ENCODE measurements at places on chromosomes 6 and 20.
A peak's percentile ranks its signal among the peaks of the same experiment; 100 is the strongest.

- DNase-seq: no peak
These were observed 54.0 kb downstream of the STK4 start for GRCh38 chr20:45020236-45020886.

GRCh38 chr6:139868576-139868975 is 494.1 kb upstream of the CITED2 start:
- no peak for DNase-seq

- no peak for DNase-seq
These were observed 1.8 kb downstream of the EPB41L2 start for GRCh38 chr6:131061041-131061750.

DNA sequence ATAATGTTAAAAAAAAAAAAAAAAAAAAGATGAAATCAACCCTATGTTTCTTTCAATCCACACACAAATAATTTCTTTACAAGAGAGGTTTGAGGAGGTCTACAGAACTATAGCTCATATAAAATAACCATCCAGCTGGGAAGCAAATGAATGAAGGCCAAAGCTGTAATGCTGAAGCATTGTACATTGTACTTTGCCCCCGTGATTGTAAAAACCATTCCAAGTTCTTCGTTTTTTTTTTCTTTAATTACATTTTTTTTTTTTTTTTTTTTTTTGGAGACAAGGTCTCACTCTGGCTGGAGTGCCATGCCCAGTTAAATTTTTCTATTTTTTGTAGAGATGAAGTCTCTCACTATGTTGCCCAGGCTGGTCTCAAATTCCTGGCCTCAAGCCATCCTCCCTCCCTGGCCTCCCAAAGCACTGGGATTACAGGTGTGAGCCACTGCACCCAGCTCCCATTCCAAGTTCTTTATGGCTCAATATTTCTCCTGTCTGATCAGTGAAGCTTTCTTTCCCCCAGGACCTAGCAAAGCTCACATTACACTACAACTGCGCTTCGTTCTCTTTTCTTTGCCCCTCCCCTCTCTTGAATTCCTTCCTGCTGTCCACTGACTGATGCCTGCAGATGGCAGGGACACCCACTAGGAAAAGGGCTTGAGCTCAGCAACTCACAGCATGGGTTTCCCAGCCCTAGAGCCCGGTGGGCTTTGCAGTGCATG is 53.0 kb upstream of the NOP56 start:
- DNase-seq: peak; percentile 50

- DNase-seq: no peak
These were observed 210.0 kb upstream of the SNX9 start for GRCh38 chr6:157613011-157613522.

DNA sequence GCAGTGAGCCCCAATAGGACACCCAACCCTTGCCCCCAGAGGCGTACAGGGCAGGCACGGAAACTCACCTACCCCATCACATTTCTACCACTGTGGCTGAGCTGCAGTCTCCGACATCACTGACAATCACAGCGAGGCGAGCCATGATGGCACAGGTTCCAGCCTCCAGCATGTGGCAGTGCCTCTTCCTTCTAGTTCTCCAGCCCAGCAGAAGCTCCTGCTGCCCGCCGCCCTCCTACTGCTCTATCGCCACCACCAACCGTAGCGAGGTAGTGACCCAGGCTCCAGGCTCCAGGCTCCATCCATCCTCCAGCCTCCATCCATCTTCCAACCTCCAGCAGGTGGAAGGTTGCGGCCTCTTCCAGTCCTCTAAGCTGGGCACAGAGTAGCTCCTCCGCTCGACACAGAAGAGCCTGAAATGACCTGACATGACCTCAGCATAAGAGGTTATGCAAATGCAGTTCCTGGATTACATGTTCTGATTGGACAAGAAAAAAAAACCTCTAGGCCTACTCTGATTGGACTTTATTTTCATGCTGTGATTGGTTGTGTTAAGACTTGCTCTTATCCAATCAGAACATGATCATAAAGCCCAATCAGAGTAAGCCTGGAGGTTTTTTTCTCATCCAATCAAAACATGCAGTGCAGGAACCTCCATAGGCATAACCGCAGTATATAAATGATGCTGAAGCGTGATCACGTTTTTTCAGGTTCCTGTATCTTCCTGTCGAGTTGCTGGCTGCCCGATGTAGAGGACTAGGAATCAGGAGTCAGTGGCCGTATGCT is 438.9 kb upstream of the ZNF337 start:
- DNase-seq: no peak

DNA sequence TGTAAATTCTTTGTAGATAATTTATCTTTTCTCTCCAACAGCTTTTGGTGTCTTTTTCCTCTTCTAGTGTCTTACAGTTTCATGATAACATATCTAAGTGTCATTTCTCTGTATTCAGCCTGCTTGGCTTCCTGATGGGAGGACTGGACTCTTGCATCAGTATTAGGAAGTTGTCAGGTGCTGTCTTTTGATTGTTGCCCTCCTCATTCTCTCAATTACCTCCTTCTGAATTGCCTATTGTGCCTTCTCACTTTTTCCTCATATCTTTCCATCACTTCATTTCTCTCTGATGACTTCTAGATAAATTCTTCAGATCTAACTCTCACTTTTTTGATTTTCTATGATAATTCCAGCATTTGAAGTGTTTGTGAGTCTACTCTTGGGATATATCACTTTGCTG is 154.4 kb upstream of the MLIP start:
- no peak for DNase-seq

DNA sequence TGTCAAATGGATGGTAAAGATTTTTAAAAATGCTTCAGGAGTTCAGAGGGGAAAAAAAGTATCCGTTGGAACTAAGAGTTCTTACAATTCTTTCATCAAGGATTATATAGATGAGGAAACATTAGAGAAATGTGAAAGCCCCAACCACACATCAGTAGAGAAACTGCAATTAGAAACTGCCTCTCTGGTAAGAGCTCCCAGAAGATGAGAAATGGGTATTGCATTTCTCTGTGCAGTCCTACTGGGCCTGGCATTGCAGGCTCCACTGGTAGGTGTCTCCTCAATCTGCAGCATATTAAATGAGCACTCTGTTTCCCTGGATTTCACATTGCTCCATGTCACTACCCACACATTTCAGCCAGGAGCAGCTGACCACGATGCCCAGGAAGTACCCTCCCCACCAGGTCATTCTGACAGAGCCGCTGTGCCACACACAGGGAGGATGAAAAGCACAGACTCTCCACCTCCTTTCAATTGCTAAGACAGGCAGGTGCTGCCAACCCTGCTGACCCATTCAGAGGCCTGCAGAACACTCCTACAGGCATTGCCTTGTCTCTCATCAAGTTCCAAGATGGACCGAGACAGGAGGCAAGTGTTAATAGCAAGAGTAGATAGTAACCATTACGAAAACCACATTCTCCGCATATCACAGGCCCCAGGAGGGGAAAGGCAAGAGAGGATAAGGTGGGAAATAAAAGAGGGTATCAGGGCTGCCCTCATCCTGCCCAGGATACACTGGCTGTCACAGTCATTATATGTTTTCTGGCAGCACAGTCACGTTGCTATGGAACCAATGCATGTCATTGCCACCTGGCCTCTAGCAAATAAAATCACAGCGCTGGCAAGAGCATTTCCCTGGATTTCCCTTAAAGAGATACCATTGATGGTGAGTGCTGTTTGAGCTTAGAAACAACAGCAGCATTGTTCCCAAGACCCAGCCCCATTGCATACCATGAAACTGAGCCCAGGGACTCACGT is 241.7 kb downstream of the ATXN1 start:
- DNase-seq: no peak

DNA sequence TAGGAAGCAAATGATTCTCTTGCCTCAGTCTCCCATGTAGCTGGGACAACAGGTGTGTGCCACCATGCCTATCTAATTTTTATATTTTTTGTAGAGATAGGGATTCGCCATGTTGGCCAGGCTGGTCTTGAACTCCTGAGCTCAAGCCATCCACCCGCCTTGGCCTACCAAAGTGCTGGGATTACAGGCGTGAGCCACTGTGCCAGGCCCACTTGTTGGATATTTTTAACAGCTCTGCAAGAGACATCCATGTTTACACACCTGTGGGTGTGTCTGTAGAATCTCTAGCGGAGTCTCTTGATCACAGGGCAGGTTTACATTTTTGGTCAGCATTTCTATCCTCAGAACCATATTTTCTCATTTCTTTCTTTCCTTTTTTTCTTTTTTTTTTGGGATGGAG is 53.1 kb upstream of the ZFP64 start:
- DNase-seq: no peak

DNA sequence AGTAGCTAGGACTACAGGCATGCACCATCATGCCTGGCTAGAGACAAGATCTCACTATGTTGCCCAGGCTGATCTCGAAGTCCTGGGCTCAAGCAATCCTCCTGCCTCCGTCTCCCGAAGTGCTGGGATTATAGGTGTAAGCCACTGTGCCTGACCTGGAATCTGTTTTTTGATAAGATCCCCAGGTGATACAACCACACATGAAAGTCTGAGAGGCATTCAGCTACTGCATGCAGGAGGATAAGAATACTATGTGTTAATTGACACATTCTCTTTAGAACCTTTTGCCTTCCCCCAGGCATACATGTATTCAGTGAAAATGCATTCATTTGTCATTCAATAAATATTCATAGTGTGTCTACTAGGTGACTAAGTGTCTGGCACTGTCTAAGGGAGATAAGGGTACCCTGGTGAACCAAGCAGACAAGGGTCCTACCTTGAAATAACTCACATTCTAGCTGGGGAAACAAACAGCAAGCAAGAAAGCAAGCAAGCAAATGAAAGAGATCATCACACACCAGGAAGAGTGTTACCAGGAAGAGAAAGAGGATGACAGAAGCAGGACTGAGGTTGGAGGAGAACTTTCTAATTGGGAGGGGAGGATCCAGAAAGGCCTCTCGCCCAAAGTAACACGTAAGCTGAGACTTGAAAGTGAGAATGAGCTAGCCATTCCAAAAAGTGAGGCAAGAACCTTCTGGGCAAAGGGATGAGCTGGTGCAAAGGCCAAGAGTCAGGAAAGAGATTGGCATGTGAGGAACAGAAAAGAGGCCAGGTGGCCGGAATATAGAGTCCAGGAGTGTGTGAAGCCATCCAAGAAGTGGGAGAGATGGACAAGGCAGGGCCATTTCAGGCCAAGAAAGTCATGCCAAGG is 6.5 kb downstream of the GFOD1 start:
- DNase-seq: no peak

DNA sequence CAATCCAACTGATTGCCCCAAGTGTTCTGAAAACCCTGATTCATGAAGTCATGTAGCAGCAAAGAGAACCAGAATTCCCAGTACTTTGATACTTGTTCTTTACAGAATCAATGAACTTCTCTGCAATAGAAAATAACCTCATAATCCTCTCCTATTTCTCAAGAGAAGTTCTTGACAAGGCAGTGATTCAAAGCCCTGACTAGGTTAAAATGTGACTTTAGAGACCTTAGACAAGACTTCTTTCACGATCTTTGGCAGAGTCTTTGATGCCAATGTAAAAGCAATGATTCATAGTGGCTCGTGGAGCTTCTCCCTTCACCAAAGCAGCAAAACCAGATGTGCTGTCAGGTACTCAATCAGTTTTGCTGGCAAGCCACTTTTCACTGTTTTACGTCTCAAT is 95.2 kb downstream of the CDK19 start:
- DNase-seq: no peak

GRCh38 chr20:39651645-39652325 is 689.6 kb downstream of the DHX35 start:
- DNase-seq: no peak

GRCh38 chr20:8175741-8176675 is 43.9 kb downstream of the PLCB1 start:
- no peak for DNase-seq

GRCh38 chr20:3632311-3633004 is 30.7 kb downstream of the GFRA4 start:
- DNase-seq: no peak

DNA sequence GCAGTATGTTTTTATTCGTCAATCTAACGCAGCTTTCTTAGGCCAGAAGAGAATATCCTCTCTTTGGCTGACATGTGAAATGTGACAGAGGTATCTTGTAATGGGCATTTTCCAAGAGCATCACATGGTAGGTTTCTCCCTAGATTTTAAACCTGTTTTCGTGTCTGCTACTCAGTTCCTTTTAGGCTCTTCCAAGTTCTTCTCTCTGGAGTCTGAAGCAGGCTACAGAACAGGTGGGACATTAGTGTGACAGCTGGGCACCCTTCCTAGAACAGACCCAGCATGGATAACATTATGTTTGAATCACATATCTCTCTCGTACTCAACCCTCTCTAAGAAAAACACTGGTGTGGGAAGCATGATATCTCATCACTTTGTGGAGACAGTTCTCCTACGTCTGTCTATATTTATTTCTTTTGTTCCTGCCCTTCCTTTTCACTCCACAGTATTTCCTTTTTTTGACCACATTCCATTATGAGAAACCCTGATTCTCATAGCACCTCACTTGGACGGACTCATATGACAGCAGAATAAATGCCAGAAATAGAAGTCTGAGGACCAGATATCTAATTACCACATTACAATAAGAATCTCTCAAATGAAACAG is 263.4 kb downstream of the NKAIN2 start:
- no peak for DNase-seq

DNA sequence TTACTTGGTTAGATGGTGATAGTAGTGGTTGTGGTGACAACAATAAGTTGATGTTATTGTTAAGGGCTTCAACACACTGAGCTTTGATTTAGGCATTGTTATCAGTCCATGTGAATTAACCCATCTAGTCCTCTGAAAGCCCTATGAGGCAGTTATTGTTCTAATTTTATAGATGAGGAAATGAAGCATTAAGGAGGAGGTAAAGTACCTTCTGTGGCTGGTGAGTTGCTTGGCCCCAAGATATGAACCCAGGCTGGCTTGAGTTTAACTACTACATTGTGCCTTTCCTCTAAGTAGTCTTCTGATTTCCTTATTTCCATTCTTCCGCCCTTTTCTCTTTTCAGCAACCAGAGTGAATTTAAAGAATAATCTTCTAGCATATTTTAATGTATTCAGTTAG is 81.7 kb downstream of the QKI start:
- no peak for DNase-seq

DNA sequence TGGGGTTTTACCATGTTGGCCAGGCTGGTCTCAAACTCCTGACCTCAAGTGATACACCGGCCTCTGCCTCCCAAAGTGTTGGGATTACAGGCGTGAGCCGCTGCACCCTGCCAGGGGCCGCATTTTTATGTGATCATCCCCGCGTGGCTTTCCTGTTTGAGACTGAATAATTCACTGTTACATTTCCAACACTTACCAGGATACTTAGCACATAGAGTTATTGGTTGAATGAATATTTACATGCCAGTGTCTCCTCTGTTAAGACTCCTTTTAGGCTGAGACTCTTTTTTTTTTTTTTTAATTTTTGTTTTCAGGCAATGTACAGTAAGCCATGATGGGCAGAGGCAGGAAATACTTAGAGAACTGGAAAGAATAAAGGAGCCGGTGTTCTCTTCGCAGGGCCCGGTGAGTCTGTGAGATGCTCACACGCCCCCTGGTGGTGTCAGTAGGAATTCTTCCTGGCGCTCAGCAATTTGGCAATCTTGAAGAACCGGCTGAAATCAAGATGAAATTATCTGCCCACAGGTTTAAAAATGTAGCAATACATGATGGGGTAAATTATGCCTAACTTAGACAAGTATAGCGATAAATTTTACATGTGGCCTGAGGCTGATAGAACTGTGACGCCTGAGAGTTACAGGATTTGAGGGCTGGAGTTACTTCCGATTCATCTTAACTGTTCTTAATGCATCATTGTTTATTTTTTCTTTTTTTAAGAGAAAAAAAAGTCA is 7.6 kb upstream of the RNF114 start:
- DNase-seq: peak; percentile 78

All from H9 (cell line).